Activated T-helper 9 cell treated with anti-CD3 and anti-CD28 coated beads, Interleukin-2, amount 50 U/mL, for 16 hours (primary cell): ENCODE measurements at places on chromosomes 1 and 21.

- DNase-seq: no peak
Measured at GRCh38 chr1:10830961-10831668, 34.7 kb upstream of the CASZ1 start.

- no peak for DNase-seq
Measured at GRCh38 chr1:59215766-59216291, 81.1 kb upstream of the FGGY start.

DNA sequence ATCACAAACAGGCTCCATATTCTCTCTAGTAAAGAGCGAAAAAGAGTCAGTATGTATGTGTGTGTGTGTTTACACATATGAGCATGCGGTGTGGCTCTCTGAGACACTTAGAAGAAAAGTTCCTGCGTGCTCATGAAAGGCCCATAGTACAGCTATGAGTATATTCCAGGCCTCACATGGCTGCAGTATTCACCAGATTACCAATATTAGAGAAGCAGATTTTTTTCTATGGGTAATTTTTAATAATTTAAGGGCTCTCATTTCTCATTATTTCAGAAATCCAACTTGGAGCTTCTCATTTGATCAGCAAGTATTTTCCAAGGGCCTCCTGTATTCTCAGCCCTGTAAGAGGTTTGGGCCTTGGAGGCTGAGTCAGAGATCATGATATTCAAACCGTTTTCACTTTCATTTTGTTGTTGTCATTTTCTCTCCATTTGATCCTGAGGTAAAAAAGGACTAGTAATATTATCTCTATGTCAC, 232.9 kb upstream of the SGIP1 start:
- no peak for DNase-seq

DNA sequence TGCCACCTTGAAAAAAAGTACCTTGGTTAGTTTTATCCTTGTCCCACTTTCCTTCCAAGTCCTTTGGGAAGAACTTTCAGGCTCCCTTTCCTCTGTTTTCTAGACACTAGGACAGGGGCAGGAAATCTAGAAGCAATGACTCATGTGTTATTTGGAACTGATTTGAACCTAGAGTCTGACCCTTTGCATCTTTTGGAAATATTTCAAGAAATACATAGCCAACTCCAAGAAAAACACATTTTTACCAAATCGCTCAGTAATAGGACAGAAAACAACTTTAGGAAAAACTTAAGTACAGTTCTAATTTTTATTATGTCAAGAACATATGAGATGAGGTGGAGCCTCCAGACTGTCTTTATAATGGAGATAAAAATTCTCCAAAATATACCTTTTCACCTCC, 292.4 kb downstream of the PTBP2 start:
- DNase-seq: no peak

DNA sequence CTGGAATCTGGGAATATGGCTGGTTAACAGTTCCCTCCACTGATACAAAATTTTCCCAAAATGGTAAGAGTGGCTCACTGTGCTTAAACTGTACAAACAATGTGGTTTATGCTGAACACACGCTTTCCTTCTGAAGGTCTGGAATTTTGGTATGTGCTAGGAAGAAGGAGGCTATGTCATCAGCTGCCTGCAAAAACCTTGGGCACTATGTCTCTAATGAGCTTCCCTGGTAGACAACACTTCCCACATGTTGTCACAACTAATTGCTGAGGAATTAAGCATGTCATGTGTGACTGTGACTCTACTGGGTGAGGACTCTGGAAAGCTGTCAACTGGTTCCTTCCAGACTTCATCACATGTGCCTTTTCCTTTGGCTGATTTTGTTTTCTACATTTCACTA, 29.2 kb downstream of the IPP start:
- DNase-seq: no peak
